ENCODE measurements at places on chromosomes 16 and 17. TPM values are rescaled to one million over a fixed set of nuclear protein-coding genes. Genes with fewer than 3 reads are reported as not detected.

GRCh38 chr16:89322321-89323119 is 105.0 kb downstream of the ZNF778 start:
- DNase-seq = no peak

- no peak for DNase-seq
These were observed 91.8 kb downstream of the KCNJ2 start for GRCh38 chr17:70261170-70261569.

- no peak for DNase-seq
These were observed 4.2 kb downstream of the LYRM9 start for GRCh38 chr17:27888945-27889344.

GRCh38 chr17:78823282-78824046 is 17.1 kb downstream of the USP36 start:
- DNase-seq = no peak

- no peak for DNase-seq
These were observed 8.1 kb downstream of the P4HB start for GRCh38 chr17:81852237-81852636.

DNA sequence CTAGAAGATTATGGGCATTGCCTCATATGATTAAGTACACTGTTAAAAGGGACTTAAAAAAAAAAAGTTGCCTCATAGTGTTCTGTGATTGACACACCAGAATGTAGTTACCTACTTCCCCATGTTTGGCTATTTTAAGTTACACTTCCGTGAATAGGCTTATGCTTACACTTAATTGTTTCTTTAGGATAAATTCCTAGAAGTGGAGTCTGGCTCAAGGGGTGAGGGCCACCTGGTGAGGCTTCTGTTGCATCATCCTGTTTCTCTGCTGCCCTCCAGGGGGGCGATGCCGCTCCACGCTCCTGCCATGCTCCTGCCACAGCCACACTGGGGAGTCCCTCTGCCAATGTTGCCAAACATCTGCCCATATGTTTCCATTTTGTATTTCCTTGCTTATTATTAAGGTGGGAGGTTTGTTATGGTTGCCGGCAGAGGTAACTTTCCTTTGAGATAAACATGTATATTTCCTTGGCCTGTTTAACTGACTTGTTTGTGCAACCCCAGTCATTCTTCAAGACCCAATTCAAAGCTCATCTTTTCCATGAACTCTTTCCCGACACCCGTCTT is 73.1 kb downstream of the KSR1 start:
- DNase-seq = no peak

- DNase-seq = no peak
These were observed 66.9 kb downstream of the RNF213 start for GRCh38 chr17:80327518-80327917.

The LITAFD gene
- total RNA-seq = not detected

The NUDT21 gene
- total RNA-seq = 110 TPM

The CANT1 gene
- 108 TPM for total RNA-seq

Measured in HFFc6 (cell line).